Activated CD4-positive, alpha-beta T cell treated with anti-CD3 and anti-CD28 coated beads for 24 hours (primary cell): ENCODE measurements at places on chromosomes 4 and X.

- peak; percentile 11 for DNase-seq
These were observed 2.8 kb downstream of the NHS start for GRCh38 chrX:17377795-17378194.

DNA sequence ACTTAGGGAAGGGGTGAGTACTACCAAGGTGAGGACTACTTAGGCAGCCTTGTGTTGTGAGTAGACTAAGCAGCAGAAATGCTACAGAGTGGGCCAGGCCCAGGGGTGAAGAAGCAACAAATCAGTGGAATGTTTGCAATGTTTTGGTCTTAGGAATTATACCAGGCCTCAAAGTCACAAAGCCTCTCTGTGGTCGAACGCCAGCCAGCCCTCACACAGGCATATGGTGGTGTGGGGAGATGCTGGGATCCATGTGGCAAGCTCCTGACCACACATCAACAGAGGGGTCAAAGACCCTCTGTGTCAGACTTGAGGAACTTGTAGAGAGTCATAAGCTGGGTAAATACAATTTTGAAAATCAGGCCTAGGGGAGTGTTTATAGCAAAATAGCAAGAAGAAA lies 153.8 kb upstream of the KLF3 start:
- DNase-seq, result no peak

DNA sequence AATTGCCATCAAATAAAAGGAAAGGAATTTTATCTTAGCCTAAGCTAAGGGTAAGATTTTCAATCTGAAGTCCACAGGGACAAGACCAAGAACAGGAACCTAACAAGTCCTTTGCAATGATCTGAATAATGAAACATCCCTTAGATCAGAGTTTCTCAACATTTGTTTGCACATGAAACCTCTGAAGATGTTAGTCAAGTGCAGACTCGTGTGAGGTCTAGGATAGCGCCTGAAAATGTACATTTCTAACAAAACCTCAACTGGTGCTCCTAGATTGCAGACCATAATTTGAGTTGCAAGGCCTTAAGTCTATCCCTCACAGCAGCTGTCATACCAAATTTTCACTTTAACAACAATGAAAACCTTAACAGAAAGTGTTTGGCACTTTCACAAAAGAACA lies 337.6 kb downstream of the DMD start:
- DNase-seq, result no peak

DNA sequence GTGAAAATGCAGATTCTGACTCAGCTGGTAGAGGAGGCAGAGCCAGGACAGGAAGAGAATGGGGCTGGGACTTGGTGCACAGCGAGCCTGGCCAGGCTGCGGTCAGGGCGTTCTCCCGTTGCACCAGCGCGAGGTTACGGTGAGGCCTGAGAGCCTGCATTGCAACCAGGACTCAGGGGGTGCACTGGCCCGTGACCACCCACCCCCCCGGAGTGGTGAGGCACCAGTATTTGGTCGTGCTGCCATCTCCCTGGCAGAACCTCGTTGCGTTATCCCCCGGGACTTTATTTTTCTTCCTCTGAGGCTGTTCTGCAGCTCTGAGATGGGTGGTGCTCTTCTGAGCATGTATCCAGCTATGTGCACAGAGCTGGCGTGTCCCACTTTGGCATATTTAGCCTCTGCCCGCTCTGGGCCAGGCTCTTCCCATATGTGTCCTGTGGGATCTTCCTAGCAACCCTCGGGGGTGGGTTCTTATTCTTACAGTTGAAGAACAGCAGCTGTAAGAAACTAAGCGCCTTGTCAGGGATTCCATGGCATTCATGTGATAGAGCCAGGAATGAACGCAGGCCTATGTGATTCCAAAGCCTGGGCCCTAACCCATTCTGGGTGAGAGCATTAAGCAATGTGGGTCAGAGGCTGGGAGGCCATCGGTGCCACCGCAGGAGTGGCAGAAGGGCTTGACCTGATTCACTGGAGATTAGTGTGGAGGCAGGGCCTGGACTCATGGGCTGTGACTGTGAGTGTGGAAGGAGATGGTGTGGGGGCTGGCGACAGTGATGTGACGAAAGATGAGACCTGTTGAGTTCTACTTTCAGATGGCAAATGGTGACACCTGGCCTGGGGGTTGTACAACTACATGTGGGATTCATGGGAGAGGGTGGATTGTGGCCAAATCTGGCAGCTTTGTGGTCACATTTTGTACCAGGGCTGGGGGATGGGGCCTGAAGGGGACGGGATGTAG lies 3.1 kb downstream of the TADA2B start:
- DNase-seq, result no peak

GRCh38 chr4:3518511-3518880 lies 13.7 kb downstream of the LRPAP1 start:
- DNase-seq, result no peak

- DNase-seq, result no peak
These were observed 104.4 kb upstream of the MAMLD1 start for GRCh38 chrX:150258463-150259430.

GRCh38 chr4:18021470-18021719 lies 160 bp downstream of the LCORL start:
- DNase-seq, result no peak

GRCh38 chrX:30572004-30572403 lies 5.6 kb downstream of the TASL start:
- DNase-seq, result no peak

GRCh38 chrX:40263014-40263560 lies 165.3 kb upstream of the BCOR start:
- DNase-seq, result no peak

- no peak for DNase-seq
These were observed 145.7 kb downstream of the RAPGEF2 start for GRCh38 chr4:159248384-159249178.
